Muscle of leg (tissue), 16 donors: ENCODE measurements at places on chromosomes 1 and 21. TPM values are rescaled to one million over a fixed set of nuclear protein-coding genes. Genes with fewer than 3 reads are reported as not detected.

DNA sequence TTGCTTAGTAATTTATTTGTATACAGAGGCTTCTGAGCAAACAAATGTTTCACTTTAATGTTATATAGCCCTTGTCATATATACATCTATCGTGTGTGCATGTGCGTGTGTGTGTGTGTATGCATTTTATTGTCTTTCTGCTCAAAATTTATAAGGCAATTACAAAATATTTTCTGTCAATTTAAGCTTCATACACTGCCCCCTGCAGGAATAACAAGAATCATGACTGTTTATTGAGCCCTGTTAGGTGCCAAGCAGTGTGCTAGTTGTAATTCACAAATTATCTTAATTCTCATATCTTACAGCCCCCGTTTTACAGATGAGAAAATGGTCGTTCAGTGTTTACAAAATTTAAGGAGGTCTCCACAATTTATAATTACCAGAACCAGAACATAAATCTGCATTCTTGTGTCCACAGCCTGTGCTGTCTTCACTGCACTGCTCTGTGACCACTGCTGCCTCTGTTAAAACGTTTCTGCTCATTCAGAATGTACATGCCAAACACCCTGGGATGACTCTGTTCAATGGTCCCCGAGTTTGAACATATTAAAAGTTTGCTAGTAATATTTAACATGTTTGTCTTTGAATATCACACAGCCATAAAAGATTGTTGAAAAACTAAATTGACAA, 181.3 kb downstream of the ATP6V1G3 start:
- peak; percentile 8 for DNase-seq

GRCh38 chr1:3161176-3161840, 92.3 kb downstream of the PRDM16 start:
- DNase-seq: peak; percentile 18

DNA sequence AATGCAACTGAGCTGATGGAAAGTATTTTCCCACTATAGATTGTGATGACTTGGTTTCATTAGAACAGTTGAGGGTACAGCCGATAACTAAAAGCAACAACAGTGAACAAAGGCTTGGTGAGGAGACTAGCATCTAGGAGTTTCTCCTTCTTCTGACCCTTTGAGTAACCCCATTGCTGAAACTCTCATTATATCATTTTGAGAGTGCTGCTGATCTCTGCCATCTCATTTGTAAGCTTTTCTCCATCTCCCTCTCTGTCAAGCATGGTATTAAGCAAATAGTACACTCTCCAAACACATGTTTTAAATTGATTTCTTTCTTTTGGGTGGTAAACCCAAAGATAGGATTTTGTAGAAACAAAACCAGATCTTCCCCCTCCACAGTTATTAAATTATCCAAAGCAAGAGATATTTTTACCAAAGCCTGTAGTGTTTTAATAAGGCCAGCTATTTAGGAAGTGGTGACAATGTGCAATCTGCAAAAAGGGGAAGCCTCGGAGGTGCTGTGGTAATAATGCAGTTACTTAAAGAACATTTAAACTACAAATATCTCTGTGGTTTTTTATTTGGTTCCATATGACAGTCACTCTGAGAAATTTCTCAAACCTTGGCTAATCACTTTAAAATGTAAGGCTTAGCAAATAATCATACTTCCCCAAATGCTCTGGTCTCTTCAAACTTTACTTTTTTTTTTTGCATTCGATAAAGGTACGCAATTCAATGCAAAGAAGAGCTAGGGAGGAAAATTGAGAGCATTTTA, 287.5 kb downstream of the HLX start:
- DNase-seq: peak; percentile 71

- no peak for DNase-seq
Measured at GRCh38 chr1:223802602-223803001, 43.1 kb downstream of the TP53BP2 start.

- no peak for DNase-seq
Measured at GRCh38 chr1:198400063-198400462, 140.4 kb downstream of the ATP6V1G3 start.

- DNase-seq: no peak
Measured at GRCh38 chr1:17204546-17205440, at the start of gene PADI1. Gene PADI1, plus strand, starts transcription at chr1:17205128. Its CDS starts 90 bp downstream, at chr1:17205218.

DNA sequence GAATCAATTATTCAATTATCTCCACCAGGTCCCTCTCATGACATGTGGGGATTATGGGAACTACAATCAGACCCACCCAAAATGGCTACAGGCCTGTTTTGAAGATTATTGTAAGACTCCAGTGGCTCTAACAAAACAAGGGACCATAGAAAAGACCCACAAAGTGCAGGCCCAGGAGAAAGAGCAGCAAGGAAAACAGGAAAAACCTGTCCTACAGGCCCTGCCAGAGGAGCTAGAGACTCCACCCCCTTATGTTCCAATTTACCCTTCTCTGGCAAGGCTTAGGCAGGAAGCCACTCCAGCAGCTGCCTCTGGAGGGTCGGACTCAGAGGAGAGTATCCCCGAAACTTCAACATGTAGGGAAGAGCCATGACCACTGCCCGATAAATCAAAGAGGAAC, 96.5 kb downstream of the LIPI start:
- DNase-seq: no peak

DNA sequence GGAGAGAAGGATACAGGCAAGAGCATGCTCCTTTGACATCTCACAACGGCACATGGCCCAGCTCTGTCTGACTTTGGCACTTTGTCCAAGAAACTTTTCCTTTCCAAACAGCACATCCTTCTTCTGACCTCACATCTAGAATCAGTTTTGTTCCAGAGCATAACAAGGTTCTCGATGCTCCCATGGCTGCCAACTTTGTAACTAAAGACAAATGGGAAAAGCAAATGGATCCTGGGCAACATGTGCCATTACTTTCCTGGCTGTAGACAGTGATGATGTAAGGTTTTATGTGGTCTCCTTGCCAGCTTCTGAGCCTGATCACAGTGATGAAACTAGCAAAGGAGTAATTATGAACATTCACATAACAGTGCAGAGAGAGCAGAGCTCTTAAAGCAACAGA, 171.8 kb upstream of the C1orf87 start:
- peak; percentile 88 for DNase-seq

DNA sequence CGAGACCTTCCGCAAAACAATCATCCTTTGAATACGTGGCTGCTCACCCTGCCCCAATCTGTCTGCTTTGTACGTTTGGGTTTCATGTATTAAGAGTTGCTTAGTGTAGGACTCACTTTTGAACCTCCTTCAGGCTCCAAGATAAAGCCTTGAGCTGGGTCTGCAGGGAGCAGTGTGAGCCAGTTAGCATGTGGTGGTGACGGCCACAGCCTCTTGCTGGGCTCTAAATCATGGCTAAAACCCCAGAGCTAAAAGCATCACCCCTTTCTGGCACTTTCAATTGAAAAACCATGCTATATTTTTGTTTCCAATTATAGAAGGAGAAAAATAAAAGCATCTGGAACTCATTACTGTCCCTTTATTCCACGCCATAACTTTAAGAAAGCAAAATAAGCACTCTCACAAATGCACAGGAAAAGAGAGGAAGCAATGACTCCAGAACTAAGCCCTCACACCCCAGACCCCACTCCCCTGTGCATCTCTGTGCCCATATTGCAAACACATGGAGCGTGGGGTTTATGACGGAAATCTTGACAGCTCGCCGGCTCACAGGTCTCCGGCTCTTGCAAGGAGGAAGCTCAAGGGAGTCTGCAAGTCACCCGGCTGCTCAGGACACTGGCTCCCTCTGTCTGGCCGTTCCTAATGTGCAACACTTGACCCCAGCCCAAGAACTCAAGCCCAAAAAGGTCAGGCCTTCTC, 135.5 kb downstream of the MIS18A start:
- DNase-seq: peak; percentile 96

GRCh38 chr1:58866578-58866977, 82.7 kb upstream of the JUN start:
- no peak for DNase-seq

DNA sequence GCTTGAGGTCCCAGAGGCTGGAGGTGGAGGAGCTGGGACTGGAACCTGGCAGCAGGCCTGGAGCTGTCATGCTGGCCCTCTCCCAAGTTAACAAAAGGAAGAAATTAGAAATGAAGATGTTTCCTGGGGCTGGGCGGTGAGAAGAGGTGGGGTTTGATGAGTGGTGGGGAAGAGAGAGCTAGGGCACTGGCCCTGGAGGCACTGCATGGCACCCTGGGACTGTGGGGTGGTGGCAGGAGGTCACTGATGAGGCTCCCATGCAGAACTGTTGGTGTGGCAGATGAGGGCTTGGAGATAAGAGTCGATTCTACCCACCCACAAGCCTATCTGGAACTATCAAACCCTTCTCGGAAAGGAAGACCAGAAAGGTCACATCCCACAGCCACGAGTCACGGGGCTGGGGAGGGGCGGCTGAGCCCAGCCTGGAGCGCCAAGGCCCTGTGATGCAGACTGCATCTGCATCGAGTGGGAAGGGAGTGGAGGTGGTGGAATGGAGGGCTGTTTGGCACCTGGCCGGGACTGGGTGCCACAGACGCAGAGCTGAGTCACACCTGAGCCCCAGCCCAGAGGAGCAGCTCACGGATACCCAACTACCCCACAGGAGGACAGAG, 29.4 kb downstream of the MRPL37 start:
- DNase-seq: peak; percentile 59

DNA sequence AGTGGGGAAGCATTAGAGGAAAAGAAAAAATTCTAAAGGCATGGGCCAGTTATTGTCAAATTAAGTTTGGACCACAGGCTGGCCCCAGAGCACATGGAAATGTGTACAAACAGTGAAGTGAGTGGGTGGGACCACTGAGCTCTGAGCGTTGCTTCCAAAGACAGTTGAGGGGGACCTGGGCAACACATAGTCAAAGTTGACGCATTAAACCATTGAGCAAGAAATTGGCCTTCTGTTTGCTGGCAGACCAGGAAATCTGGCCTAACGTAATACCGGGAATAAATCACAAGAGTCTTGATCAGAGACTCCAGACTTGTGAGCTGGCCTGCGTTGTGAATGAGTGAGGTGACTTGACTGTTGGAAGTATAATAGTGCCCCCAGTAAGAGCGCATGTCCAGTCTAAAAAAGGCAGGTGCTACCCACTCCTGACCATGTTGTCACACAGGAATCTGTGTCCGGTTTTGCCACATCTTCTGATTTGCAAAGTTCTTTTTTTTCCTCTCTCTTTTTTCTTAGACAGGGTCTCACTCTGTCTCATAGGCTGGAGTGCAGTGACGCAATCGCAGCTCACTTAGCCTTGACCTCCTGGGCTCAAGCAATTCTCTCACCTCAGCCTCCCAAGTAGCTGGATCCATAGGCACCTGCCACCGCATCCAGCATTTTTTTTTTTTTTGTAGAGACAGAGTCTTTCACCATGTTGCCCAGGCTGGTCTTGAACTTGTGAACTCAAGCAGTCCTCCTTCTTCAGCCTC, 10.7 kb downstream of the EPHB2 start:
- no peak for DNase-seq

Gene GUCA2A
- polyA plus RNA-seq: 1.0 TPM

Gene MASP2
- polyA plus RNA-seq: 6.9 TPM

Gene JAM2
- polyA plus RNA-seq: 45.3 TPM

Gene PCSK9
- polyA plus RNA-seq: 6.6 TPM

Gene RSPH1
- 0.10 TPM for polyA plus RNA-seq

Gene ADAR
- polyA plus RNA-seq: 42.1 TPM
